ENCODE measurements at places on chromosomes 4 and X. TPM values are rescaled to one million over a fixed set of nuclear protein-coding genes. Genes with fewer than 3 reads are reported as not detected.

Gene GAGE12E
- polyA plus RNA-seq = not detected

- peaks cover 5% of the 10 kb centered on the region for H3K4me1 ChIP-seq
- H3K36me3 ChIP-seq = no peaks in the 10 kb centered on the region
- H3K27ac ChIP-seq = no peak overlapping the region
- no peak for DNase-seq
- peaks cover 12% of the 10 kb centered on the region for H3K27me3 ChIP-seq
These were observed 374.8 kb downstream of the MID1IP1 start for GRCh38 chrX:39176105-39176504.

Gene GUCY1B1
- 15.1 TPM for polyA plus RNA-seq

- H3K4me3 ChIP-seq = no peak overlapping the region
- H3K36me3 ChIP-seq = no peaks in the 10 kb centered on the region
- H3K4me1 ChIP-seq = no peaks in the 10 kb centered on the region
- no peak overlapping the region for H3K27ac ChIP-seq
- DNase-seq = no peak
These were observed 1608.7 kb downstream of the STIM2 start for GRCh38 chr4:28469387-28469786.

DNA sequence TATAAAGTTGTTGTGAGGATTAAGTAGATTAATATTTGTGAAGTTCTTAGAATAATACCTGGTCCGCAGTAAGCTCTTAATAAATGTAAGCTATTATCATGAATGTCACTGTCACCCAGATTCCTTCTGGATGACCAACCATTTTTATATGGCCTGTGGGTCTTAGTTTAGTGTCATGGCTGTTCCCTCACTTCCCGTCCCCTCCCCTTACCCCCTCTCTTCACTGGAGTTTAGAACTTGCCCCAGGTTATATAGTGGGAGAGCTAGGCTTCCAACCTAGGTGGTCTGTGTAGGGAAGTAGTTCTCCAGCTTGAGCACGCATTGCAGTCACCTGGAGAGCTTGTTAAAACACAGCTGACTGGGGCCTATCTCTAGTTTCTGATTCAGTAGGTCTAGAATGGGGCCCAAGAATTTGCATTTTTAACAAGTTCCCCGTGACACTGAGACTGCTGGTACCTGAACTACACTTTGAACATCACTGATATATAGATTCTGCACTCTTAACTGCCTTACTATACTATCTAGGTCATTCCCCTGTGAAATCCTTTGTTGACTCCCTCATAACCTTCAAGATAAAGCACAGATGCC lies 66.9 kb upstream of the PLAC1 start:
- no peak overlapping the region for H3K4me3 ChIP-seq
- no peaks in the 10 kb centered on the region for H3K27me3 ChIP-seq
- DNase-seq = no peak
- no peaks in the 10 kb centered on the region for H3K36me3 ChIP-seq

Gene SRPX
- 137 TPM for polyA plus RNA-seq

GRCh38 chrX:46328133-46328532 lies 217.1 kb downstream of the ZNF674 start:
- no peak overlapping the region for H3K27ac ChIP-seq
- H3K4me3 ChIP-seq = no peak overlapping the region
- H3K27me3 ChIP-seq = no peaks in the 10 kb centered on the region
- DNase-seq = no peak
- H3K4me1 ChIP-seq = peaks cover 4% of the 10 kb centered on the region

DNA sequence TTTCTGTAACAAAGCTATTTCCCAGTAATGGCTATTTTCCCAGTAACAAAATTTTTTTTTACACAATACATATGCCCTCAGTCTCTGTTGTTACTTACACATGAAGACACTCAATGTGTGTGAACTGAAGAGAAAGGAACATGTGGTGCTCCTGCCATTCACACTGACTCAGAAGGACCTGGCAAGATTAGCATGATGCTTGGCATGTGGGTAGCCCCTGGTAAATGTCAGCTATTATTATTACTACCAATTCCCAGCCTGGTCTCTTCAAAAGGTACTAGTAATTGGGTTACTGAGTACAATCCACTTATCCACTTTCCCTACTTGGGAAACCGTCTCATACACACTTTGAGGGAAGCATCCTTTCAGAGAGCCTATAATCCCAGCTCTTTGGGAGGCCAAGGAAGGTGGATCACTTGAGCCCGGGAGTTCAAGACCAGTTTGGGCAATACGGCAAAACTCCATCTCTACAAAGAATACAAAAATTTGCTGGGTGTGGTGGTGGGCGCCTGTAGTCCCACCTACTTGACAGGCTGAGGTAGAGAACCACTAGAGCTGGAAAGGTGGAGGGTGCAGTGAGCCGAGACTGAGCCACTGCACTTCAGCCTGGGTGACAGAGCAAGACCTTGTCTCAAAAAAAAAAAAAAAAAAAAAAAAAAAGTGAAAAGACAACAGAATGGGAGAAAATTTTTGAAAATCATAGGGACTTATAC lies 14.6 kb downstream of the RBBP7 start:
- no peaks in the 10 kb centered on the region for H3K27me3 ChIP-seq
- DNase-seq = no peak
- peaks cover 62% of the 10 kb centered on the region for H3K36me3 ChIP-seq
- no peak overlapping the region for H3K4me3 ChIP-seq
- H3K4me1 ChIP-seq = no peaks in the 10 kb centered on the region

GRCh38 chr4:7785017-7785416 lies 154.6 kb downstream of the AFAP1 start:
- peaks cover 12% of the 10 kb centered on the region for H3K4me1 ChIP-seq
- H3K4me3 ChIP-seq = no peak overlapping the region
- no peak for DNase-seq
- peaks cover 5% of the 10 kb centered on the region for H3K36me3 ChIP-seq

- no peaks in the 10 kb centered on the region for H3K27me3 ChIP-seq
- H3K36me3 ChIP-seq = no peaks in the 10 kb centered on the region
- H3K27ac ChIP-seq = no peak overlapping the region
- H3K4me3 ChIP-seq = no peak overlapping the region
- DNase-seq = no peak
- no peaks in the 10 kb centered on the region for H3K4me1 ChIP-seq
These were observed 408.6 kb downstream of the PPP3CA start for GRCh38 chr4:100938698-100939097.

- H3K4me1 ChIP-seq = no peaks in the 10 kb centered on the region
- no peaks in the 10 kb centered on the region for H3K27me3 ChIP-seq
- DNase-seq = no peak
- H3K27ac ChIP-seq = no peak overlapping the region
These were observed 22.5 kb downstream of the WDR44 start for GRCh38 chrX:118368398-118368797.

Gene NAP1L2
- 0.18 TPM for polyA plus RNA-seq

DNA sequence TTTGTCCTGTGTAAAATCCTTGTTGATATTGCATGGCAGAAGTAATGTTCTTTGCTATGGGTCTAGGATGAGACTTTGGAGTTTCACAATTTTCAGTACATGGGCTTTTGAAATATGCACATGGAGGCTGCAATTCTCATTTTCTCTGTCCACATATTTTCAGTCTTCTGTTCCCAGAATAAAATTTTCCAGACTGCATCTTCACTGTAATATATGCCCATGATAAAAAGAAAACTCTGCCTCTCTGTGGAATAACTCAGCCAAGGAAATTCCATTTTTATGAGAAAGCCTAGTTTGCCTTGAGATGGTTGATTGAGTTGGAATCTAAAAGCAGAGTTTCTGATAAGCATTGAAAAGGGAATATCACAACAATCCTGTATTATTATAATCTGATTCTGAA lies 601.4 kb upstream of the AADAT start:
- no peak for DNase-seq
- H3K27me3 ChIP-seq = no peaks in the 10 kb centered on the region
- no peaks in the 10 kb centered on the region for H3K4me1 ChIP-seq
- H3K4me3 ChIP-seq = no peak overlapping the region

Gene SPANXN1
- polyA plus RNA-seq = not detected

DNA sequence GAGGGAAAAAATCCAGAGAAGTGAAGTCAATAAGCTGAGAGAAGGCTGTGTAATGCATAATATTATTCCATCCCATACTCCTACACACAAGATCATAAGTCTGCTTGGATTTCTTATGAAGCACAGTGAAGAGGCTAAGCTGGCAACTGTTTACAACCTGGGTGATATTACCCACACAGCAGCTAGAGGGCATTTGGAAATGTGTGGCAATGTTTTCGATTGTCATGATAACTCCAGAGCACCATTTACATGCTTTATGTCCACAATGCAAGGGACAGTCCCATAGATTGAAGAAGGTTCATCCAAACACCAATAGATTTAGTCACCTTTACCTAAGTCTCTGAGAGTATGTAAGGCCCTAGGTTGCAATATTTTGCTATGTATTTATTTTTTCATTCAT lies 412.2 kb downstream of the PPP3CA start:
- no peaks in the 10 kb centered on the region for H3K4me1 ChIP-seq
- H3K27ac ChIP-seq = no peak overlapping the region
- H3K36me3 ChIP-seq = no peaks in the 10 kb centered on the region
- DNase-seq = no peak
- H3K4me3 ChIP-seq = no peak overlapping the region
- H3K27me3 ChIP-seq = no peaks in the 10 kb centered on the region
